T-helper 9 cell (primary cell): ENCODE measurements at places on chromosomes 2 and 18.
A peak's percentile ranks its signal among the peaks of the same experiment; 100 is the strongest.

DNA sequence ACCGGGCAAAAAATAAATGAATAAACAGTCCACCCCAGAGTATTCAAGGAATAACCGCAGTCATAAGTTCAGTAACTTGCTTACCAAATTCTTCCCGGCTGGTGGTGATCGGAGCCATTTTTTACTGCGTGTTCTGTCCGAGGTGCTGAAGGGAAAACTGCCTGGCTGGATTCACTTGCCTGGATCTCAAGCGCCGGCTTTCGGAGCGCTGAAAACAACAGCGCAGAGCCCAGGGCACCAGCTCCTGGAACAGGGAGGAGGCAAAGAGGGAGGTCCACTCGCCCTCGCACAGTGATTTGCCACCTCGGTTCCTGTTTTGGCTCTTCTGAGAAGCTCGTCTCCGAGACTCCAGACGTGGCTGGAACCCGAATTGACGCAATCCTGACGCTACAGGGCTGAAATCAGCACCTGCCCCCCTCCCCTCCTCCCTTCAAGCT is at the start of gene SYT4:
Gene SYT4, minus strand, starts transcription at position 327 of the 437 bp plus-strand sequence. Its CDS starts 209 bp downstream, at position 118.
- DNase-seq: no peak

DNA sequence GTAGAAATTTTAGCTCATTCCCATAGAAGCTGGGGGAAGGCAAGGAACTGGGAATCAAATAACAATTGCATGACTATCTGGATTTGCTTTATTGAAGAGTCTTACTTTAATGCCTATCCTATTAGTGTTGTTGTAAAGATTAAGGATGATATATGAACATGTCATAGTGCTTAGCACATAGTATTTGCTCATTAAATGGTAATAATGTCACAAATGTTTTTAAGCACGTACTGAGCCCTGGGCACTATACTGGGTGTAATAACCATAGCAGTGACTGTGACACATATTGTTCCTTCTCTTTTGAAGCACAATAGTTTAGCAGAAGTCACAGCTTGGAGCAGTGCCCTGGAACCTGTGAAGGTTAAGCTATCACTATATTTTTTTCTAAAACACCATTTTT is 47.2 kb upstream of the DTNB start:
- no peak for DNase-seq

DNA sequence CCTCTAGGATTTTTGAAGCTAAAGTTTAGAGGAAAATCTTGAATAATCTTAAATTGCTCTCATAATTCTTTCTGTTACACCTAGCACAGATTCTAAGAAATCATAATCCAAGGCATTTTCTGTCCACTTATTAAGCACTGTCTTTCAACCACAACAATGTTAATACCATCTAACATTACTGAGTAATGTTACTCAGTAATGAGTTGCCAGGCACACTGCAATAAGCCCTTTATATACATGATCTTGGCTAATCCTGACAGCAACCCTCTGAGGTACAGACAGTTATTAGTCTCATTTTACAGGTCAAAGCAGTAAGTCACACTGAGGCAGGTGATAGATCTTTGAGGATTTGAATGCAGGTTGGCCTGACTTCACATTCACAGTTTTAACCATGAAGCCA is 291.9 kb downstream of the ALK start:
- no peak for DNase-seq

- no peak for DNase-seq
These were observed 127.1 kb downstream of the TNS1 start for GRCh38 chr2:217875556-217876252.

- DNase-seq: peak; percentile 26
These were observed 31.0 kb downstream of the RNF125 start for GRCh38 chr18:32049393-32050171.

GRCh38 chr2:237218756-237219155 is 133.1 kb downstream of the COPS8 start:
- no peak for DNase-seq

DNA sequence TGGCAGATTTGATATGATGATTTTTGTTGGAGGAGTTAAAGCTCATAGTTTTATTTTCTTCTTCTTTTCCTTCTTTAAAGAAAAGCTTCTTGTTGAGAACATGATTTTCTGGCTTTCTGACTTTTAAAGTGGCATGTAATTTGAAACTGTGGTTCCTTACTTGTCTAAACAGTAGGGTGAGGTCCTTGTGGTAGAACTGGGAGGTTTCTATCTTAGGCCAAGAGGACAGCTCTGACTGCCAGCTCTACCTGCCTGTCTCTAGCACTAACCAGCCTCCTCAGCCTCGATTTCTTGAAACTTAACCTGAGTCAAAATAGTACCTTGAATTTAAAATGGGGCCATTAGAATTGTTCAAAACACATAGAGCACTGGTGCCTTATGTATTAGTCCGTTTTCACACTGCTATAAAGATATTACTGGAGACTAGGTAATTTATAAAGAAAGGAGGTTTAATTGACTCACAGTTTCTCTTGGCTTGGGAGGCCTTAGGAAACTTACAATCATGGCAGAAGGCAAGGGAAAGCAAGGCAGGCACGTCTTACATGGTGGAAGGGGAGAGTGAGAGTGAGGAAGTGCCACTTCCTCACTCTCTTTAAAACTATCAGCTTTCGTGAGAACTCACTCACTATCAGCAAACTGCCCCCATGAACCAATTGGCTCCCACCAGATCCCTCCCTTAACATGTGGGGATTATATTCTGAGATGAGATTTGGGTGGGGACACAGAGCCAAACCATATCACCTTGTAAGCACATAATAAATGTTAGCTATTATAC is 119.0 kb downstream of the CERS6 start:
- DNase-seq: no peak

DNA sequence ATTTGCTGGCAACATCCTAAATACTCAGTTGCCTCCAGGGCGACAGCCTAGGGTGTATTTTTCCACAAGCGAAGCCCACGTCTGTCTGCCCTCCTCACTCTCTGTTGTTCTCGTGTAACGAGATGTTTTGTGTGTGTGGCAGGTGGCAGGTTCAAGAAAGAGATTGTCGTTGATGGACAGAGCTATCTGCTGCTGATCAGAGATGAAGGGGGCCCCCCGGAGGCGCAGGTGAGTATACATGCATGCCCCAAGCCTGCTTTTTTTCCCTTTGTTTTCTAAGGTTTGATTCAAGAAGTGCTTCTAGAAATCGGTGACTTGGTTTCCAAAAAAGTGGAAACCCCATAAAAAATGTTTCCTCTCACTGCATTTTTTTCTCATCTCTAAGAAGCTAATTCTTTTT is 247.0 kb downstream of the AGAP1 start:
- no peak for DNase-seq

- no peak for DNase-seq
These were observed 47.6 kb downstream of the ITGAV start for GRCh38 chr2:186637497-186637800.

DNA sequence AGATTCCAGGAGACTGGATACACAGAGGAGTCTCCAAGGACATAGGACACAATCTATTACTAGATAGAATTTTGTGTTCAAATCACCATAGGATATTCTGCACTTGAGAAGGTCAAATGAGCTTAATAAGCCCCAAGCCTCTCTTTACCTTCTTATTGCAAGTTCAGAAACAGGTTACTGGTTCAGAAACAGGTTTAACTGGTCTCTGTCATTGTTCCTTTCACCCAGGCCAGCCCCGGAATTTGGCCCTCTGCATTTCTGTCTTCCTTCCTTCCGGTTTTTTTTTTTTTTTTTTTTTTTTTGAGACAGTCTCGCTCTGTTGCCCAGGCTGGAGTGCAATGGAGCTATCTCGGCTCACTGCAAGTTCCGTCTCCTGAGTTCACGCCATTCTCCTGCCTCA is 700.2 kb downstream of the EPHA4 start:
- no peak for DNase-seq

- DNase-seq: no peak
These were observed 472.9 kb downstream of the PTPRM start for GRCh38 chr18:8040021-8040420.

DNA sequence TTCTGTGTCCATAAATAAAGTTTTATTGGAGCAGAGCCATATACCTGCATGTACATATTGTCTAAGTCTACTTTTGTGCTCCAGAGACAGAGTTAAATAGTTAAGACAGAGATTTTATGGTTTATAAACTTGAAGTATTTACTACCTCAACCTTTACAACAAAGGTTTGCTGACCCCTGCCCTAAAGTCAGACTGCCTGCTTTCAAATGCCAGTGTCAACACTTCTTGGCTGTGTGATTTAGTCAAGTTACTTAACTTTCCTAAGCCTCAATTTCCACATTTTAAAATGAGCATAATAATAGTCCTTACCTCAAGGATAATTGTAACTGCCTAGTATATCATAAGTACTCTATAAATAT is 44.4 kb upstream of the ITPRID2 start:
- DNase-seq: no peak

DNA sequence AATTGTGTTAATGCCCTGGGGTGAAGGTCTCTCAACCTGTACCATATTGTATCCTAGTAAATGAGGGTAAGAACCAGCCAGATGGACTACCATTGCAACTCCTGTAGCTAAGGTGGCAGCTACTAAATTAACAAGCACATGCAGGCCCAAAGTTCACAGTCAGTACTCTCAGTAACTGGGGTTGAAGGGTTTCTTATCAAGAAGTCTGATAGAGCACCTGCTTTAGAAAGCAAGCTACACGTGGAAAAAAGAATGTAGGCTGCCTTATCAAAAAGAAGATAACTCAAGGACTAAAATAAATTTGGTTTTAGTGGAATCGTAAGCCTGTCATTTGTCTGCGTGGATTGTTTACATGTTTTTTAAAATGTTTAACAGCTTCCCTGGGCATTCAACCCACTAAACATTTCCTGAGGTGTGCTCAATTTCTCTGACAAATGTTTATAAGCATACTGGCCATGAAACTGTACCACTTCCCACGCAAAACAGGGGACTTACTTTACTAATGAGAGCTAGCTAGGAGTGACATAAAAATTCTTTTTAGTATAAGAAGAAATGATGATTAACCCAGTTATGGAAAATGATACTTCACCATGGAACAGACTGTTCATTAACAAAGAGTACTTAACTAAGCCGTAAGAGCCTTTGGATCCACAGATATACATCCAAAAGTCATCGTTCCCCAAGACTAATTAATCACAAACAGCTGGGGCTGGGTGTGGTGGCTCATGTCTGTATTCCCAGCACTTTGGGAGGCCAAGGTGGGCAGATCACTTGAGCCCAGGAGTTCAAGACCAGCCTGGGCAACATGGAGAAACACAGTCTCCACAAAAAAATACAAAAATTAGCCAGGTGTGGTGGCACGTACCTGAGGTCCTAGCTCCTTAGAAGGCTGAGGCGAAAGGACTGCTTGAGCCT is 36.5 kb downstream of the LPIN2 start:
- no peak for DNase-seq

DNA sequence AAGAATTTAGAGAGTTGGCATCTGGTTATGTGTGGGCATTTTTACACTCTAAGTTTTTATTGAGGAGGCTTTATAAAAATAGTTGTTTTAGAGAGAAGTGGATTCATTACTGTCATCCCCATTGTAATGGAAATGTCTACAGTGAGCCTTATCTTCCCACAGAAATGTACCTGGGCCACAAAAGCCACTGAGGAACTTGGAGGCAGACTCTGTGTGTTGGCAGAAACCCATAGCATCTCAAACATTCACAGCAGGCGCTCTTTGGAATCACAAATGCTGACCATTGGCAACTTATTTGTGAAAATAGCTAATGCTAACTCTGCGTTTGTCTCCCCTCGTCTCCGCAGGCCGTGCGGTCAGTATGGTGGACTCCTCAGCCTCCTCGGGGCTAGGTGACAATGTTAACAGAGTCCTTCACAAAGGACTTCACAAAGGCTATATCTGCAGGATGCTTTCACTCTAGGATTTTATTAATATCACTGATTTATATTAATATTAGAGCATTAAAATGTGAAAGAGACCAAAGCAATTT is 689.1 kb upstream of the POU3F3 start:
- no peak for DNase-seq

DNA sequence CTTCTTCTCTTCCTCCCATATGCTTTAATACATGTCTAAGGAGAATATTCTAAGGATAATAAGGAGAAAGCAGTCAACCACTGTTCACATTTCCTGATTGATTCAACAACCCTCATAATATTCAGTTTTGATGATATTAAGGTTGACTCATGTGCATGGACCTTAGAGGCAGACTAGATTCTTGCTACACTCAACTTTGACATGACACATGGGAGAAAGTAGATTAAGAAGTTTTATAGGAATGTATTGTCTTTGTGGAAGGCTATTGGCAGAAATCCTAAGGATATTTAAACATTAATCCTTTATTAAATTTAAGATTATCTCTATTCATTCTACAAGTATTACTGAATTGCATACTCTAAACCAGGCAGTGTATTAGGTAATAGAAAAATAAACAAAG is 309.1 kb upstream of the CYRIA start:
- DNase-seq: no peak

DNA sequence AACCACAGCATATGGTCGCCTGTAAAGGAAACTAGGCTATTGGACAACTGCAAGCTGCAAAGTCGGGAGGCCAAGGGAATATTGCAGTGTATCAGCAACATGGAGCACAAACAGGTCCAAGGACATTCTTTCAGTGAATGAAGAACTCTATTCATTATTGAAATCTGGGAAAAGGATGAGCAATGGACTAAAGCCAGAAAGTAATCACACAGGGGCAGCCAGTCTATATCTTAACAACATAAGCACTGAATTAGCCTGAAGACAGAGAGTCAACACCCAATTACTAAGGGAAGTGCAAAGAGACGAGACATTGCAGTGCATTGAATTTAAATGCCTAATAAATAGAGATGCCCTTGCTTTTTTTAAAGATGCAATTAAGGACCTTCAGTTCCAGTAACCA is 615.5 kb upstream of the SETBP1 start:
- no peak for DNase-seq

- DNase-seq: no peak
These were observed 58.9 kb downstream of the HAUS1 start for GRCh38 chr18:46163091-46163490.

DNA sequence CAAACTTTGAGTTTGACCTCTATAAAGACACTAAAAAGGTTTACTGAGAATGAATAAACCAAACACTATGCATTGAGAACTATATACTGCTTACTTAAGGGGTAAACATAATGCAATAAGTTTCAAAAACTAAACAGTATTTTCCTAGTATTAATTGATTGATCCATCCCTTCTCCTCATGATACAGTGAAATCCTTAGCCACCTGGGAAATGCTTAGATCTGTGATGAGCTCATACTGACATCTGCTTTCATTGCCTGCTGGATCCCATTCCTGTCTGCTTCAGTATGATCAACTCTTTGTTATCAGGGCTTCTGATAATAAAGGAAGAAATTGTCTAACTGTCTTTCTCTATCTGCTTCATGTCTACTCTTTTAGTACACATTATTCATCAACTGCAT is 74.9 kb upstream of the UBE2E3 start:
- DNase-seq: no peak

- DNase-seq: no peak
These were observed 499.8 kb downstream of the PID1 start for GRCh38 chr2:228771315-228771714.

DNA sequence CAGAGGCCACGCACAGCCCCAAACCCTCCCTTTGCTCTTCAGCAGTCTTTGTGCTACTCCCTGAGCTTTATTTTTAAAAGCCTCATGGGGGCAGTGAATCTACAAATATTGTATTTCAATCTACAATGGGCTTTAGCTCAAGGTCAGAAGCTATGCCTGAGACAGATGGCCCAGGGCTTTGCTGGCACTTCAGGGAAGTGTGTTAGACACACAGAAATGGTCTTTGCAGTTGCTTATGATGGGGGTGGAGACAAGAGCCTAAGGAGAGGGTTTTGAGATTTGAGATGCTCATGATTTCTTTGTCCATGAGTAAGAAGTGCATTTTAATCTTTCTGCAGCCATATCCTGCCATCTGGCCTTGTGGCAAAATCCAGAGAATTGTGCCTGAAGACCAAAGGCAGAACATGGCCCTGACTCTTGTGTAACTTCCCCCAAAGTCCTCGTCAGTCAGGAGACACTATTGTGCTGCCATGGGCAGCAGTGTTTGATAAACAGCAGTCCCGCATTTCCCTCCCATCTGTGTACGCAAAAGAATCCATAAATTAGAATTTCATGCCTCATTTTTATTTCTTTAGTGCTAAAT is 92.6 kb downstream of the VAPA start:
- no peak for DNase-seq
